CD8-positive, alpha-beta memory T cell (primary cell): ENCODE measurements at places on chromosomes 7 and 10.

DNA sequence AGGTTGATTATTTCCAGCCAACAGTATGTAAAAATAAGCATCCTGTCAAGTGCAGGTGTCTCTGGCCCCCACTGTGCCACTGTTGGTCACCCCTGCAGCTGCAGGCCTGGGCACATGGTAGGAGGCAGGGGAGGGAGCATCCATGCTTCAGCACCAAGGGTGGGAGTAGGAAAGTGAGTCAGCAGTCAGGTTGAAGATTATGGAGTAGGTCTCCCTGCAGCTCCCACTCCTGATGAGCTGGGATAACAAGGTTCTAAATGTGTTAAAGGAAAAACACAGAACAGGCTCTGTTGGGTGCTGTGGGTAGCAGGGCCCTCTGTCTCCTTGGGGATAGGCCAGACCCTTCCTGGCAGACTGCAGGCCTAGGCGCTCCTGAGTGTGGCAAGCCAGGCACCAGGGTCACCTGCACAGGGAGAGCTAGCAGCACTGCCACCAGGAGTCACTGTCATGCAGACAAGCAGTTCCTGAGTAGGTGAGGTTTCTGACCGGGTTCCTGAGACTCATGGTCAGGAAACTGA, 59.3 kb downstream of the NUDCD3 start:
- peak; percentile 50 for DNase-seq

DNA sequence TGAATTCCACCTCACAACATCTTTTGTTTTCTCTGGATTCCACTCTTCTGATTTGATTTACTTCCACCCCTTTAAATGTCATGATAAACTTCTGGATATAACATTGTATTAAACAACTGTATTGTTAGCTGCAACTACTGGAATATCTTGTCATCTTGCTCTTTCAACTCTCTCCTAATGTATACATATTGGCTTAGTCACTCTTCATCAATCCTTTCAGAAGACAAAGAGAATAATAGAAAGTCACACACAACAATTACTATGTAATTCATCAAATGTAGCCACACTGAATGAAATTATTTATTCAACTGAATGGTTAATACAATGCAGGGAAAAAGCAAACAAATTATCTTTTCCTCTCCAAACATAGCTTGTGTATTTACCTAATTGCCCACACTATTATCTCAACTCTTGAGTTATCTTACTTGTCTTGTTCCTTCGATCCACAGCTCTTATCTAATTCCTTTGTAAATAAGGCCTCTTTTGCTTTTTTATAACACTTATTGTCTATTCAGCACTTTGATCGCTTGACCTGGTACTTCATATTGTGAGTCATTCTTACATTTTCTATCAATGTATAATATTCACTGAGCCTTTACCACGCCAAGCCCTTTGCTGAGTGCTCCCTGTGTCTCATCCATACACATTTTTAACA, 16.7 kb downstream of the SEMA3A start:
- no peak for DNase-seq

DNA sequence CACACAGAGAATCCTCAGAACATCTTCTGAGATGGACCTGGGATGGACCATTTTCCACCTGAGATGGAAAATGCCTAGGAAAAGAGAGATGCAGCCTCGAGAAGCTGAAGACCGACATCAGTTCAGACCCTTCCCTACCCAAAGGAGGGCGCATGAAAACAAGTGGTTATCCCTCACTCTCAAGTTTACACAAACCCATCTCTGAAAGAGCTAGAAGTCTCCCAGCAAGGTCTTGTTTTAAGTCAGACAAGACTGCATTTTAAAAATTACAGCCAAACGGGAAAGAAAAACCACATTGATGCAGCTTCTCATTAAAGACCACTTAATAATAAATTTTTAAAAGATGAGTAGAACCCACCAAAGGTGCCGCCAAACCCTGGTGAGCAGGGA, 1.3 kb downstream of the RAPGEF5 start:
- DNase-seq: no peak

DNA sequence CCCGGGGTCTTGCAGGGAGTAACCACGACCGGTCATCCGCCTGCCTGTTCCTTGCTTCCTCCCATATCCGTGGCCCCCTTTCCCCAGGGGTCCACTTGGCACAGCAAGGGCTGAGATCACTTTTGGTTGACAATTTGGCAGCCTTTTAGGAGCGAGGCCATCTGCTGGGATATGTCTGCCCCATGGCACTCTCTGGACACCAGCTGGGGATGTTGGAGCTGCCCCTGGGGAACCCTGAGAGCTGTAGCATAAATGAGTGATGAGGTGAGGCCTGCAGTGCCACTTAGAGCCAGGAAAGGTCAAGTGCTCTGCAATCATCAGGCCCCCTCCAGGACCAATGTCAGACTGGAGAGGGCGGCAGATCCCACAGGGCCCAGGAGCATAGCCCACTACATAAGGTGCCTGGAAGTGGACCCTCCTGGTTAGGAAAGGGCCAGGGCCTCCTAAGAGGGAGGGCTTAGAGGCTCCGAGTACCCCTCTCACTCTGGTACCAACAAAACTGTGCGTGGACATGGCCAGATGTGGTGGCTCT, 92.1 kb downstream of the HIP1 start:
- no peak for DNase-seq

DNA sequence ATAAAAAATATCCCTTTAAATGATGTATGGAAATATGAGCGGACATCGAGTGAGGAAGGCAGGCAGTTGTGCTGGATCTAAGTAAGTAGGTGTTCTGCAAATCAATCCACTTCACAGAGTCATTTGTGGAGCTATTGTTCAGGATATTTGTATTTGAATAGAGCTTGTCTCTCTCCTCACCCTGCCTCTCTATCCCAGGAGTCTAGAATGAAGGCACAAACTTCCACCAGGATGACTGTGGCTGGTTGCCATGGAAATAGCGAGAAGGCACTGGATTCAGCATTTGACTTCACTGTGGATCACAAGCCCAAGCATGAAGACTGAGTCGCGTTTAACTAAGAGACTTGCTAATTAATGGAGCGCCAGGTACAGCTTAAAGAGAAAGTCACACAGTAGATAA, 53.2 kb downstream of the NPY start:
- DNase-seq: no peak

DNA sequence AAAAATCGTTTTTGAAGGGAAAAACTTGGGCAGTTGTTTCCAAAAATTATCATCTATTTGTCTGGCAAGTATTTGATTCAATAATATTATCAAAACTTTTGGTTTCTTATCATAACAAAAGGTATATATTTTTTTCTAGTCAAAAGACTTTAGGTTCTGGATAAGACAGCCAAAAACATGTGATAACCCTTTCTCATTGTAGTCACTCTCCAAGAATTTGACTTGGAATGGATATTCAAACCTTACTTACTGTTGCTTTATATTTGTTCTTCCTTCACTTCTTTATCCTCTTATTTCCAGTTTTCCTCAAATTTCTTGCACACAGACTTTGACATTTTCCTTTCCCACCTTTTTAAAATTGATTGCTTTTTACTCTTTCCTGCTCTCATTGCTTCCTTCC, 140.9 kb upstream of the FAM3C start:
- no peak for DNase-seq

DNA sequence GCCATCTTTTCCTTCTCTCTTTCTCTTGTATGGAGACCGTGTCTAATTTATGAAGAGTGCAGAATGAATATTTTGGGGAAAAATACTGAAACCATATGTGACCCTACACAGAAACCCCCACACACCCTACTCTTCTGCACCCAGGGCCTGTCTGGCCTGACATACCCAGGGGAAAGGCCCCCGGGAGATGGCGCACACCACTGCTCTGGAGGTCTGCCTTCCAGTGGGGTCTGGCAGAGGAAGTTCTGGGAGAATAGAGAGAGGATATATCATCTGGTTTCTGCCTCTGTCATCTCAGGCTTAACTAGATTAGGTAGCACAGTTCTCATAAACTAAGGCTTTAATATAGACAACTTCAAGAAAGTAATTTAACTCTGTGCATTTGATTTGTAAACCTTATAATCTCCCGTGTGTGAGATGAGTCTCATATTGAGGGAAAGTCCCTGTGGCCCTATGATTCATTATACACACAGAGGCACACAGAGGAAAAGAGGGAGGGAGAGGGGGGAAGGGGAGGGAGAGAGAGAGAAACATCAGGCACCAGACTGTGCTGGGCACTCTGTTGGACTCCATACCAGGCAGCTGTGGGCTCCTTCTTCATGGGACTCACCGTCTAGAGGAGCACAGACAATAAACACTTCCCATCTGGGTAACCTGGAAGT, 123.3 kb downstream of the AOAH start:
- no peak for DNase-seq

DNA sequence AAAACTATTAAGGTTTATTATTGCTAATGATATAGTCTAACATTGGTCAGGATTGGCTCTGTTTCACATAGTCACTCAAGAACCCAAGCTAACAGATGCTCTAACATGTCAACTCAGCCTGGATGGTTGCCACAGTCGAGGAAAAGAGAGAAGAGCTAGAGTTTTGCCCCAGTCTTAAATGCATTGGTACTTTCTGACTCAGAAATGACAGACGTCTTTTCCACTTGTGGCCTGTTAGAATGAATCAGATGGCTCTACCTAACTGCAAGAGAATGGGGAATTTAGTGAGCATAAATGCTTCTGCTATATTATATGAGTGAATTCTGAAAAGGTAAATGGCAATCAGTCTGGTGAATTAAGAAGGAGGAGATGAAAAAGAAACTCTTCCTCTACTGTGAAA, 13.9 kb downstream of the HECTD2 start:
- no peak for DNase-seq

DNA sequence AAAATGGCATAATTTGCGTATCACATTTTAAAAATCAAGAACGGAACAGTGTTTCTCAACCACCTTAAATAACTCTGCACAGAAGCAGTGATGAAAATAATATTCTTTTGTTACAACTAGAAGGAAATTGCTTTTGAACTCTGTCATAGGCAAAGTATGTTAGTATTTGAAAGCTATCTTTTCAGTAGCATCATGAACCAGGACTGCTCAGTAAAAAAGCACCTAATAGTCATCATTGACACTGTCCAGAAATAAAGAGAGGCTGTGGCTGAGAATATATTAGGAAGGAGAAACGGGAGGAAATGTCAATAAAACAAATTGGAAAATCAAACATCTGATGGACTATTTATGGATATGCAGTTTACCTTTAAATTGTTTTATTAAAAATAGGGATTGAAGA, 237.2 kb upstream of the AKR1E2 start:
- DNase-seq: no peak

GRCh38 chr10:4046030-4046429, 261.0 kb upstream of the KLF6 start:
- no peak for DNase-seq

GRCh38 chr10:62170732-62171131, 97.9 kb downstream of the RTKN2 start:
- no peak for DNase-seq

DNA sequence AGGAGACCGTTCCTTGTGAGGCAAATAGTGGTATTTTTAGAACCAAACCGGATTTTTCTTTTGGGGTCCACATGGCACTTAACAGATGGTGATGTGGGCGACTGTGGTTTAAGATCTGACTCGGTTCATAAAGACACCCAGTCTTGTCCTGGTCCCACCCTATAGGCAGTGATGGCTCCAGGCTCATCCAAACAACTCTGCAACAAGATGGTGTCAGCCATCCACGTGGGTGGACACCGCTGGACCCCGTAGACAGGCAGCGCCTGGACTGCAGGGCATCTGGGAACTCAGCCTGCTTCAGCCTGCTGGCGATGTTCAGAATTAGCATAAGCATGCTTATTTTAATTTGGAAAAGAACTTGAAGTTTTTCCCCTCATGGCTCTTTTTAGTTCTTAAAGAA, 258.4 kb upstream of the FZD1 start:
- DNase-seq: no peak

- no peak for DNase-seq
Measured at GRCh38 chr10:96450529-96451207, 63.1 kb downstream of the TLL2 start.

GRCh38 chr10:87066865-87067264, 27.8 kb downstream of the GLUD1 start:
- DNase-seq: no peak

- no peak for DNase-seq
Measured at GRCh38 chr10:10803278-10803677, 214.4 kb upstream of the CELF2 start.

DNA sequence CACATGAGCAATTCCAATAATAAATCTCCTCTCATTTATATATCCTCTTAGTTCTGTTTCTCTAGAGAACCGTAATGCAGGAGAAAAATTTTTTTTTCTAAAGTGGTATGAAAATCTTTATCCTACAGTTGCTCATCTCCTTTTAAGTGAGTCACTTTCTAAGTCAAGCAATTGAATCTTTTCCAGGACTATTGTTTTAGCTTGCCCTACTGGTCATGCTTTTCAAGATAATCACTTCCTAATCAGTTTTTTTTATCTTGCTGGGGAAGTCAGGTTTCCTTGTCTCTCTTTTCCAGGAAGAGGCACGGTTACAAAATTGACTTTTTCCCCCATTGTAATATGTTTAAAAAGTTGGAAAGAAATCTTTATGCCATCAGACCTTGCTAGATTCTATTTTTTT, 44.0 kb downstream of the INPP5F start:
- DNase-seq: no peak

DNA sequence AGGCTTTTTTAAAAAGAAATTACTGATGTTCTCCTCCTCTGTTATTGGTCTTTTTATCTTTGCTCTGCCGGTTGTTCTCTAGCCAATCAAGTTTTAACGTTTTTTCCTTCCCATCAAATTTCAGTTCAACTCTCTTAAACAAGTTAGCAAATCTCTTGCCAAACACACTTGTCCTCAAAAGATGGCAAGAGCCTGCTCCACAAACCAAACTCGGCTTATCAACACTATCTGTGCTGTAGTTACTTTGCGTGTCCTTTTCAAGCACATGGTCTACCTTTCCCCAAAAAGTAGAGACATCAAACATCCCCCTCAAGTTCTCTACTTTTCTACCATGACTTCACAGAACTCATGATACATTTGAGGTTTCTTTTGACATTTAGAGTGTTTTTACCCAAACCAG, 71.3 kb downstream of the OSBPL3 start:
- no peak for DNase-seq

DNA sequence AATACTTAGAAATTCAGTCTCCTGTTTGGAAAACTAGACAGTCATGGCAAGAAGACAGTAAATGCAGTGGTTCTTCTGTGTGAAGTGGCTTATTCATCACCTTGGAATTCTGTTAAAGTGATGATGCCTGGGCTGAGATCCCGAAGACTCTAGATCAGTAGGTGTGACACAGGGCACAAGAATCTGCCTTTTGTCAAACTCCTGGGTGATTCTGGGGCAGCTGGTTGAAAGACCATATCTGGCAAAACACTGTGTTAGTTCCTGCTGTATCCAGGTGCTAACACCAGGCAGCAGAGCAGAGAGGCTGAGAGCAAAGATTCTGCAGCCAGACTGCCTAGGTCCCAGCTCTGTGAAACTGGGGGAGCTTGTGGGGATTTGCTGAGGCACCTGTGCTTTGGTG, 26.5 kb downstream of the MRC1 start:
- no peak for DNase-seq

- DNase-seq: no peak
Measured at GRCh38 chr7:157879391-157879790, 542.6 kb downstream of the DNAJB6 start.
